ENCODE measurements at places on chromosomes 2 and 18.

- no peak for DNase-seq
Measured at GRCh38 chr2:108165729-108166128, 74.0 kb upstream of the SULT1C3 start.

- DNase-seq: no peak
Measured at GRCh38 chr18:67463829-67464228, 52.7 kb downstream of the DSEL start.

GRCh38 chr2:191869781-191870180, 22.9 kb upstream of the CAVIN2 start:
- no peak for DNase-seq

DNA sequence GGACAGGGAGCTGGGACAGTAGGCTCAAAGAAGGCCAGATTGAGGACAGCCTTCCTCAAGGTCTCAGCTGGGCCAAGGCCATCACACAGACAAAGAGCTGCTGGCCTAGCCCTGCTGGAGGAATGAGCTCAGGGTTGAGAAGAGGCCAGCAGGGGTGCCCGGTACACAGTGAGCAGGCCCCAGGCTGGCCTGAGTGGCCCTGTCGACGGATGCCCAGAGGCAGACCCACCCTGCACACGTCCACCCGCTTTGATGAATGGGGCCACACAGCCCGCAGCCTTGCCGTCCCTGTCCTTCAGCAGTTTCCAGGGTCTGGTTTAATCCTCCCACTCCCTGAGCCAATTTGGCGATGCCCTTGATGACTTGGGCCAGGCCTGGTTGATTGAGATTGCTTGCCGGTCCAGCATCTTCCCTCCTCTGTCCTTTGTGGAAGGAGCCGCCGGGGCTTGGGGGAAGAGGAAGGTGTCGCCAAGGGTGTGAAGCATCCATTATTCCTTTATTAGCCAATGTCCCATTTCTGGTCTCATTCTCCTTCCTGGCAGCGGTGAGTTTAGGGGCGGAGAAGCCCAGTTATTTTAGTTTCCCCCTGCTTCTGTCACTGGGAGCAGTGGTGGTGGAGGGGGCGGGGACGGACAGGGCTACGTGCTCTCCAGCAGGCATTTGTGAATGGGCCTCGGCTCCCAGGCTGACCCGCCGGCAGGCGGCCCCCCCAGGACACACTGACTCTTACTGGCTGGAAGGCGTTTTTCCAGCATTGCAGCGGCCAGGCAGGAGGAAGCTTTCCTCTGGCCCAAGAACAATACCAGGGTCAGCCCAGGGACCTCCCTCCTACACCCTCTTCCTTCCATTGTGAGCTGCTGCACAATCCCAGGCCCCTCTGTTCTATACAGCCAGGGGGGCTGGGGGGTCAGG, 141.8 kb downstream of the CTIF start:
- DNase-seq: peak; percentile 89

GRCh38 chr2:207589143-207589542, 36.1 kb downstream of the METTL21A start:
- no peak for DNase-seq

- no peak for DNase-seq
Measured at GRCh38 chr2:27844821-27845255, 45.3 kb downstream of the RBKS start.

- DNase-seq: no peak
Measured at GRCh38 chr2:226471987-226472470, 327.6 kb downstream of the IRS1 start.

GRCh38 chr2:135948642-135949355, 36.6 kb downstream of the DARS1 start:
- DNase-seq: no peak

GRCh38 chr2:187372213-187372612, 75.8 kb downstream of the CALCRL start:
- DNase-seq: no peak

GRCh38 chr2:101277111-101277510, 24.4 kb downstream of the CNOT11 start:
- no peak for DNase-seq

DNA sequence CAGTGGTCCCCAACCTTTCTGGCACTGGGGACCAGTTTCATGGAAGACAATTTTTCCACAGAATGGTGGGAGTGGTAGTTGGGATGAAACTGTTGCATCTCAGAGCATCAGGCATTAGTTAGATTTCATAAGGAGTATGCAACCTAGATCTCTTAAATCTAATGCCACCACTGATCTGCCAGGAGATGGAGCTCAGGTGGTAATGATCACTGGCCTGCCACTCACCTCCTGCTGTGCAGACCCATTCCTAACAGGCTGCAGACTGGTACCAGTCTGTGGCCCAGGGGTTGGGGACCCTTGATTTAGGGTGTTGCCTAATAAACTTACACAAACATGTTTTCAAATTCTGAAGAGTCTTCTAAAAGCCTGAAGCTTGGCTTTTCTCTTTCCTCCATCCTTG, 261.3 kb downstream of the CDH19 start:
- no peak for DNase-seq

DNA sequence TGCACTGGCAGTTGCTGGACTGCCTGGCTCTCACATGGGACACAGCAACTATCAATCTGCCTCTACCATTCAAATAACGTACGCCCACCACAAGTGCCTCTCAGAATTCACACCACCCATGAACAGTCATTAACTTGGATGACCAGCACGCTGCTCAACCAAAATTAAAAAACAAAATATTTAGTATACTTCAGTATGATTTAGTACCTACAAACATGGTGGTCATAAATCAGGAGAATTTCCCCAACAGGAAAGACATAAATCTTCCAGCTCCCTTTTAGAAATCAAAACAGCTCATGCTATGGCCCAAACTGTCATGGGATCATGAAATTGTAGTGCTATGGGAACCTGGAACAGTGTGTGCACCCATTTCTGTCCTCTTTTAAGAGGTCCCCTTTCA, 317.4 kb upstream of the ETAA1 start:
- DNase-seq: no peak

- DNase-seq: no peak
Measured at GRCh38 chr18:63399300-63399699, 23.0 kb downstream of the VPS4B start.

- no peak for DNase-seq
Measured at GRCh38 chr2:77397763-77398162, 124.4 kb downstream of the LRRTM4 start.

- DNase-seq: no peak
Measured at GRCh38 chr2:238690511-238690910, 157.4 kb upstream of the TWIST2 start.

DNA sequence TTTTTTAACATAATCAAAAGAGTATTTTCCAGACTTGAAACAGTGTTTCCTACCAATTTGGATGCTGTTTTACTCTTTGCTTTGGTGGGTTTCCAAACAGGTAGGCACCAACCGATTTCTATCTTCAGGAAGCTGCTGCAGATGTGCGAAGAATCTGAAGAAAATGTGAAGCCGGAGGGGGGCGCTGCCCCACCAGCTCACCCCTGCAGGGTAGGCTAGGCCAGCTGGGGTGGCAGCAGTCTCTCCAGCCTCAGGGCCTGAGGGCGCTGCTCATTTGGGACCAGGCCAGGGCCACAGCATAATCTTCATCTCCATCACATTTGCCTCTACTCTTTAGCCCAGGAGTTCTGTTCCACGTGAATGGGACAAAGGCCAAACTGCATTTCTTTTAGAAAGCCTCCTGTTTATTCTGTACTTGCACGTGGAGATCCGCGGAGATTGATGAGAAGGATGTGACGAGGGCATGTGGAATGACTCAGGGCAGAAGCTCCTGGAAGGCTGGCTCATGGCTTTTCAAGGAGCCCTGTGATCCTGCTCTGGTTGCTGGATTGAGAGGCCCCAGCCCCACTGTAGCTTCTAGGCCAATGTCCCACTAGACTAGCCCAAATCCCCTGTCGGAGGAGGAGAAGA, 84.2 kb upstream of the FAM136A start:
- no peak for DNase-seq

GRCh38 chr18:58966704-58967103, 102.0 kb downstream of the ZNF532 start:
- no peak for DNase-seq

- no peak for DNase-seq
Measured at GRCh38 chr2:8234253-8234652, 447.6 kb upstream of the ID2 start.

DNA sequence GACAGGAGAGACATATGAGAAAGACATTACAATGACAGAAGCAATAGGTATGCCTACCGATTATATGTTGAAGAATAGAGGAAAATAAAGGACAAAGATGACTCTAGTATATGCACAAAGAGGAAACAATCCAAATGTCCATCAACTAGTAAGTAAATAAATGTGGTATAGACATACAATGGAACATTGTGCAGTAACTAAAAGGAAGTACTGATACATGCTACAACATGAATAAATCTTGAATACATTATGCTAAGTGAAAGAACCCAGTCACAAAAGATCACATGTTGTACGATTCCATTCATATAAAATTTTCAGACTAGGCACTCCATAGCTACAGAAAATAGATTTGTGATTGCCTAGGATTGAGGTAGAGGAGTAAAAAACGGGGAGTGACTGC, 28.5 kb upstream of the PGAP1 start:
- DNase-seq: no peak

- no peak for DNase-seq
Measured at GRCh38 chr2:73359915-73360697, 25.5 kb upstream of the ALMS1 start.

- no peak for DNase-seq
Measured at GRCh38 chr2:131389657-131390056, 25.7 kb upstream of the RAB6D start.

- no peak for DNase-seq
Measured at GRCh38 chr2:164560181-164560792, 61.0 kb downstream of the GRB14 start.

- peak; percentile 47 for DNase-seq
Measured at GRCh38 chr2:157789933-157790511, 86.1 kb downstream of the ACVR1 start.

DNA sequence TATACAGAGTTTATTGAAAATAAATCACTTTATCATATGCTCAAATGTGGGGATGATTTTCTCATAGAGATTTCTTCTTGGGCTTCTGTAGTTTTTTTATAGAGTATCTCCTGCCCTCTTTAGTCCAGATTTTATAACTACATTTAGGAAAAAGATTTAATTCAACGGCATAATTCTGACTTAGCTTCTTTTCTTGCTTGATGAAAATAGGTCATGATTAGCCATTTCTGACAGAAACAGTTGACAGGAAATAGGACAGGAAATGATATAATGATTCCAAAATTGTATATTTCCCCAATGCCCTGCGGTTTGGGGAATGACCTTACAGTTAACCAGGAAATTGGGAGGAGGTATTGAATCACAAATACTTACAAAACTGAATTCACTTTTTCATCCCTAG, 1531.9 kb upstream of the ACVR2A start:
- no peak for DNase-seq

DNA sequence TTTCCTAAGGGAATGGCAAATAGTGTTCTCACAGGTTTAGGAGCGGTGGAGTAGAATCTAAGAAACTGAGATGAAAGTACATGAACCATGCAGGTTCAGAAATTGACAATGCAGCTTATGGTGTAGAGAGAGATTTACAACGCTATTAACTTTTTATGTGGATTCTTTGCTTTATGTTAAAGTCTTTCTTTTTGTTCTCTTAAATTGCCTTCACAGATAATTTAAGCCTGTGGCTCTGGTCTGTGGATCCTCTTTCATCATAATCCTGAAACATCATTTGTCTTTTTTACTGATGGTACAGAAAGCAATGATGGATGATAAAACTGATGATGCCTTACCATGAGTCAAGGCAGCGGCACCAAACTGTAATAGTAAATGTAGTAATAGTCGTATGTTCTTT, 30.3 kb downstream of the SOCS6 start:
- no peak for DNase-seq

DNA sequence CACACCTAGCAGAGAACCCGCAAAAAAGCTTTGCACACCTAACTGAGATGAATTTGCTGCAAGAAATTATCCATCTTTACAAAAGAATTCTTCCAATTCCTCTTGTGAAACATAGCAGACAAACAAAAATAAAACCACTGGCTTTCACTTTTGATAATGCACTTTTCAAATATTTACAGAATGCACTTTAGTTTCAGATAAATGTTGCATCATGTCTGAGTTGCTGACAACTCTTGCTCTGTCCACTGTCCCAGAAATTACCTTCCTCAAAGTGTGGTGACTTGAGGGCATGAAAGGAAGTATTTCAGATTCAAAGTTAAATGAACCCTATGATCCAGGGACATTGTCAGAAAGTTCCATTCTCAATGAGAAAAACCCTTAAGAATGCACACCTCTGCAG, 256.2 kb upstream of the PARD3B start:
- DNase-seq: no peak

DNA sequence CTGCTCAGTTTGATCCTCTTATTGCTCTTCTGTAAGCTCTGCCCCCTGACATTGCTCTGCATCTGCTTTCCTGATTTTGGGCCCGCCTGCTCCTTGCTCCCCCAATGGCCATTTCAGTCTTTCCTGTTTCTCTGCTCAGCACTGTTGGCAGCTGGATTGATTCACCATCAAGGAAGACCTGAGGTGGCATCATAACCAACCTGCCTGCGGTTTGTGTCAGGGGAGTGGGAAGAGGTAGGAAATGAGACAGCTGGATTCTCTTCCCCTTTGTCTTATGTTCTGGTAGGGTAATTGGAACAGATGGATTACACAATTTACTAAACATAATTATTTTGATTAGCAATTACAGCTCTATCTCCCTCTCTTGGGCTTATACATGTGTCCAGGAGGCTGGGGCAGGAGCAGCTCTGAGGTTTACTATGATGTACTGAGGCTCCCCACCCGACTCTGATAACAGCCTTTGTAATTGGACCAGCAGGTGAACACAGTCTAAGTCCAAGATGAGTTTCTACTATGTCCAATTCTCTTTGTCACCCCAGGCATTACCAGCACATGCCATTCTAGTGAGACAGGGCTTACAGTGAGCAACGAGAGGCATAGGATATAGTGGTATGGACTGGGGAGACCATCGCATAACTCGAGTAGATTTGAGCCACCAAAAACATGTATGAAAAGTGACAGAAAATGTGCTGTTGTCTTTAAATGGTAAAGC, 151.8 kb upstream of the MMADHC start:
- no peak for DNase-seq

- no peak for DNase-seq
Measured at GRCh38 chr2:49248506-49248905, 94.2 kb upstream of the FSHR start.

DNA sequence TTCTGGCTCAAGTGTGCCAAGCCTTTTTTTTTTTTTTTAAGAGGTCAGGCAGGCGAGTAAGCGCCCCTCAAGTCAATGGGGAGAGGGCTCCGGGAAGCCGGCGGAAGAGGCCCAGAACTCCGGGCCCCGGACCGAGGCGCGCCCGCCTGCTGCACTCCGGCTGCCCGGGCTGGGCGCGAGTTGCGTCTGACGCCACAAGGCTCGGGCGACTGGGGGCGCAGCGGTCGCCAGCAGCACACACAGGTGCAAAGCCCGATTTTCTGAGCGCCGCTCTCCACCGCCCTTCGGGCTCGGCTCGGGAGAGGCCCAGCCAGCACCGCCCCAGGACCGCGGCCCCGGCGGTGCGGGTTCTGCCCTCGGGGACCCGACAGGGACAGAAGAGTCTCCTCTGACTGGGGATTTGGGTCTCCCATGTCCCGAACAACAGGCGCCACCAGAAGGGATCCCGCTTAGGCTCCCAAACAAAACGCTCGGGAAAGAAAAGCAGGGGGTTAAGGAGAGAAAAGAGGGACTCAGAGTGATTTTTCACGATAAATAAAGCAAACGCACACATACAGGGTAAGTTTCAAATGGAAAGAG, 787 bp downstream of the ERBB4 start:
- no peak for DNase-seq

All from thoracic aorta (tissue), 2 donors.